ENCODE measurements at places on chromosomes 2 and 18.
A peak's percentile ranks its signal among the peaks of the same experiment; 100 is the strongest.

DNA sequence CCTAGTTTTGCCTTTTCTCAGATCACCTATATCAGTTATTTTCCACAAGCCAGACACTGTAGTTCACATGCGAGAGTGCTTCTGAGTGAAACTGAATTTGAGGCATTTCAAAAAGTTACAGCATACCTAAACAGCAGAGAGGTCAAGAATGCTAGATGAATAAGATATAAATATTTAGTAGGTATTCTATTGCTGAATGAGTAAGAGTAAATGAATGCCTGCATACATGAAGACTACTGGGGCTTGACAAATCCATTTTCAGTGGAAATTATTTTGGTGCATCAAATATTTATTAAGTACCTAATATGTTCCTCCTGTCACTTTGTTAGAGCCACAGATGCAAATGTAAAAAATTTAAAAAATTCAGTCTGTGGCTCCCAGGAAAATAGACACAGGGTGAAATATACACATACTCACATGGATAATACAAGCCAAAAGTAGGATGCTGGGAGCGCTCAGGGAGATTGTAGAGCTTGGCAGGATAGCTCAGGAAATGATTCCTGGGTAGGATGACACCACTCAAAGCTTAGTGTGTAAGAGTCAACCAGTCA lies 27.6 kb upstream of the CDC42EP3 start:
- DNase-seq = no peak

GRCh38 chr2:52970642-52971041 lies 797.0 kb upstream of the CHAC2 start:
- DNase-seq = no peak

DNA sequence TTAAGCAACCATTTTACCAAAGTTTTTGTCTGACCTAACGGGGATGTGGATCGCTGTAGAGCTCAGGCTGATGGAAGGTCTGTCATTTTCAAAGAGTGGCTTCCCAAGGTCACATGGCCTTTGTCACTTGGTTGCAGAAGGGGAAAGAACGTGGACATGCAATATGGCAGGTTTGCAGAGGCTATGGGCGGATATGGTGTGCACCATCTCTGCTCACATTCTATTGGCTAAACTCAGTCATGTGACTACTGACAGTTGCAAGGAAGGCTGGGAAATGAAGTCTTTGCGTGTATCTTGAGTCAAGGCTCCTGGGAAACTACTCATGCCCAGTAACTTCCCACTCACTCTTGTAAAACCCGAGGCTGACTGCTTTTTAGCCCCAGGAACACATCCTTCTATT lies 96.8 kb downstream of the ST6GAL2 start:
- no peak for DNase-seq

DNA sequence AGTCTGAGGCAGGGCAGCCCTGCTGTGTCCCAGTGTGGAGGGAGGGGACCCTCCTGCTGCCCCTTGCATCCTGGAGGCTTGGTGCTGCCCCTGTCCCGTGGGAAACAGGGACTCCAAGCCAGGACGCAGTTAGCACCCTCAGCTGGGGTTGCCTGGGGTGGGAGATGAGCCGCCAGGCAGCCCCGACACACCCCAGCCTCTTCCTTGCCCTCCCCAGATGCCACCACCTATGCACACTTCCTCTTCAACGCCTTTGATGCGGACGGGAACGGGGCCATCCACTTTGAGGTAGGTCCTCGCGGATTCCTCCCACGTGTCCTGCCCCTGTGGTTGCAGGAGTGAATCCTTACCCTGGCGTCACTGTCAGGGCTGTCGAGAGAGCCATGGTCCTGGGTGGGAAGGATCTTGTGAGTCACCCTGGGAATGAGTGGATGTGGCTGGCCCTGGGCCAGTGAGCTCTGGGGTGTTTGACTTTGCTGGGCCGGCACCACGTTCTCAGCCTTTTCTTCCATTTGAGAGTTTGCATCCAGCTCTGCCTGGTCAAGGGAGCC lies 27.5 kb upstream of the FAHD2A start:
- DNase-seq = no peak

DNA sequence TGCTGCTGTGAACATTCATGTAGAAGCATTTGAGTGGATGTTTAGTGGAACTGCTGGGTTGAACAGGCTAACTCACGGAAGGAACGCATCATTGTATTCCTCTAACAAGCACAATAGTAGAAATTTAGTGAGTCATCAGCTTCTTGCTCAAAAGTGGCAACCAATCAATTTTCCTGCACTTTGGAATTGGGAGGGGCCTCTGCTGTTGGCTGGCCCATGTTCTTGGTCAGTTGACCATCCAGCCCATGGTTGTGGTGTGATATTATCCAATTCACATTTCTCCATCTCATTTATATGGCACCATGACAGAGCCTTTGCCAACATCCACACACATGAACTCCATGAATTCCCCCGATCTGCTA lies 95.0 kb downstream of the TNFRSF11A start:
- DNase-seq = no peak

DNA sequence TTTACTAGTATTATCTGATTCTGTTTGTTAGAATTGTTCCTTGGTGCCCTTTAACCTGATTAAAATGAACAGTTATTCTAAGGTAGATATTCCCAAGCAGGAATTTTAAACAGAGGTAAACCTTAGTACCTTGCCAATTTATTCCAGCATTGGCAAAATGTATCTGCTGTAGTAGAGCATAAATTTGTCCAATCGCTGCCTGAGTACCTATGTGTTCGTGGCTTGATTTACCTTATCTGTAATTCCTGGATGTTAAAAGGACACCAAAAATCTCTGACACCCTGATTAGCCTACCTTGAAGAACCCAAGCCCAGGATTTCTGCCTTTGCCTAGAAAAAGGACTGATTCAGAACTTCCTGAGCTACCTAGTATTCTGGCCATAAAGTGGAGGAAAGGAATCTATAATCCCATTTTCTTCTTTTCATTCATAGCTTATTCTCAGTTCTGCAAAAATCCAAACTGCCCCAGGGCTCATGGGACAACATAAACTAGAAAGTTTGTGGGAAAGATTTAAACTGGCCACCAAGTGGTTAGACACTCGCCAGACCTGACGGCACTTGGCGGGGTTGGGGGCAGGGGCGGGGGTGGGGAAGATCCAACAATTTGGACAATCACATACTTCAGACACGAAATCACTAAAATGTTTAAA lies 16.2 kb upstream of the ZCCHC2 start:
- DNase-seq = no peak

DNA sequence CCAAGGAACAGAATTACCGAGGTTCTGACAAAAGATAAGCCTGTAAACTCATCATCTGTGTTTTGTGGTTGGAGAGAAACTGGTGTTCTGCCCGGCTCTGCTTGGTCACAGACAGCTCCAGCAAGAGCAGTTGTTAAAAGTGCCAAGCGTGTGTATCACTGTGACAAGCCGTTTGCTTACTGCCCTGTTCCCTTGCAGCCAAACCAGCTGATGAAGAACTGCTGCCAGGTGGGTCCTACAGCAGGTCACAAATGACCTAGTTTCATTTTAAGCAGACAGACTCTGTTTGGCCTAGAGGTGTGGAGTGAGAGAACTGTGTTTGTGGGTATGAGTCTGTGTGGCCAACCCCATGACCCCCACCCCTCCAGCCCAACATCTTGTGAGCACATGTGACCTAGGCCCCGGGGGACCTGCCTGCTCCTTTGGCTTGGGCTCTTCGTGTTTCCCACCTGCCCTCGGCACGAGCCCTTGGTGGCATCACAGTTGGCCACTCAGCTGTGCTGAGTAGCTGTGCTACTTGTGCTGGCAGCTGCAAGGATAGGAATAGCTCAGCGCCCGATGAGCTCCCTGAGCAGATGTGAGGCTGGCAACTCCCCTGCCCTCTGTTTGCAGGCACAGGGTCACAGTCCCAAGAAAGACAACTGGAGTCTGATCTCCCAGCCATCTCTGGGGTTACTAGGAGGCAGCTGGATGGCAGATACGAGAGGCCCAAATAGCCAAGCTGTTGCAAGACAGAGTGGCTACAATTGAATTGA lies 9.7 kb downstream of the OXER1 start:
- no peak for DNase-seq

DNA sequence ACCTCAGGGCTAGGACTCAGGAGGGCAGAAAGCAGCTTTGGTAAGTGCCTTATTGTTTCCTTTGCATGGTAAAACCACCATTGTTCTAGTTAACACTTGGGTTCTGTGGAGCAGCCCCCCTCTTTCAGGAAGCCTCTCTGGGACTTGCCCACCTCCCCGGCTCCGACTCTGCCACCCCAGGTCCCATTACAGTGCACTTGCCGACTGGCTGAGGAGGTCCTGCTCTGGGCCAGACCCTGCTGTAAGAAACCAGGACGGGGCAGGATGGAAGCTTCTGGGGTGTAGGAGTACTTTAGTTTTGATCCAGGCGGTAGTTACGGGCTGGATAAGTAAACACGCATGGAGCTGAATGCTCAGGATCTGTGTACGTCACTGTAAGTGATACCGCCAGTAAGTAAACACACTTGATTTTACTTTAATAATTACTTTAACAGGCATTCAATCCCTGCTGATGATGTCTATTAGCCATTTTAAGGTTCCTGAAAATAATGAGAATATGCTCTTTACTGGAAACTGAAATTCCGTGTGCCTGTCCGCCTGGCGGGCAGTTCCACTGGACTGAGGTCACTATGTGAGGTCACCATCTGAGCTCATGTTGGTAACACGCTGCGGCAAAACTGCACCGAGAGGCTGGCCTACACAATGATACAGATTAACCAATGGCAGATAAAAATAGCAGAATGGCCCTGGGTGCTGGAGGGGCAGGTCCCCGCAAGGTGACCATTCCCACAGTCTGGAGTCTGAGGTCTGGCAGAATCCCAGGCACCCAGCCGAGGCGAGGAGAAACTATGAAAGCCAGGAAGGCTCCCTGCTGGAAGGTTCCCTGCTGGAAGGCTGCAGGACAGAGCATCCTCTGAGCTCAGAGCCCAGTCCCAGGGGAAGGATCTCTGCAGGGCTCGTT lies 25.2 kb downstream of the HS1BP3 start:
- DNase-seq = no peak

- no peak for DNase-seq
Observed at GRCh38 chr2:85709401-85709811, 15.2 kb downstream of the GNLY start.

DNA sequence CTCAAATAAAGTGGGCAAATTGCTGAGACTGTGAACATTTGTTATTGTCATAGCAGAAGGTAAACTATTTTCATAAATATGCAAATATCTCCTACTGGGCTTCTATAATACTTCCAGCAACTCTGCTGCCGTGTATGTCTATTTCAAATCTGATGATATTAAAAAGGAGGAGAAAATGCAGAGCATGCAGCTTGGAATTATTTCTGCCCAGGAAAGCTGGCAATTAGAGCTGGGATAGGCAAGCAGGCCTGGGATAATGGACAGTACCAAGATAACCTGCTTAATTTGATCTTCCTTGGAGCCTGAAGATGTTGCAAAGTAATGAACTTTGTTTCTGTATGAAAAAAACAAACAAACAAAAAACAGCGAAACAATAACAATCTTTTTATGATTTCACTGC lies 72.8 kb downstream of the HNMT start:
- DNase-seq = no peak

DNA sequence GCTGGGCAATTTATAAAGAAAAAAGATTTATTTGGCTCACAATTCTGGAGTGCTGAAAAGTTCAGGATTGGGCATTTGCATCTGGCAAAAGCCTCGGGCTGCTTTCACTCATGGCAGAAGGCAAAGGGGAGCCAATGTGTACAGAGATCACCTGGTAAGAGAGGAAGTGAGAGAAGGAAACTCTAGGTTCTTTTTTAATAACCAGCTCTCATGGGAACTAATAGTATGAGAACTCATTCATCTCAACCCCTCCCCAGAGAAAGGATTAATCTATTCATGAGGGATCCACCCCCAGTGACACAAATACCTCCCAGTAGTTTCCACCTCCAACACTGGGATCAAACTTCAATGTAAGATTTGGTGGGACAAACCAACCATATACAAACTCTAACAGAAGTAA lies 129.0 kb downstream of the EVA1A start:
- no peak for DNase-seq

DNA sequence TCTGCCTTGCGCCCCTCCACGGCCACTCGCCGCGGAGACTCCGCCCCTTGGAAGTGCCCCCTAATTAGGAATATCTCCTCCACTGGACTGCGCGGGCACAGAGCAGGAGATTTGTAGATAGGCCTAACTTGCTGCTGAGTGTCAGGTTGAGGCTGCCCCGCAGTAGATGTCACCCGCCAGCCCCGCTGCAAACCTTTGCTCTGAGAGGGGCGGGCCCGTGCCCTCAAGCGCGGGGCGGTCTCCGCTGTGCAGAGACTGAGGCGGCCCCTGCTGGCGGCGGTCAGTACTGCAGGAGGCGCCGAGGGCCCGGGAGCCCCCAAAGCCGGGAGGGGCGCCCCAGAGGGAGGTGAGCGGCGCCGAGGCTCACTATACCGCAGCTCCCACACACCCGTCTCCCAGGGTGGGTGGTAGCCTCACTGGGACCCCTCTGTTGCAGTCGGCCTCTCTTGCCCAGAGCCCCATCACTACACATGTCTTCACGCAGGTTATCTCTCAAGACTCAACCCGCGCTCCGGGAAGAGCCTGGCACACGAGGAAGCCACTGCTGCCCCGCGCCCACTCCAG lies 2.9 kb upstream of the NEURL3 start:
- peak; percentile 83 for DNase-seq

- DNase-seq = no peak
Observed at GRCh38 chr2:162678551-162678950, 160.0 kb downstream of the KCNH7 start.

GRCh38 chr2:221156062-221156734 lies 415.9 kb downstream of the EPHA4 start:
- no peak for DNase-seq

GRCh38 chr18:35041815-35042387 lies 688 bp downstream of the MAPRE2 start:
- no peak for DNase-seq

DNA sequence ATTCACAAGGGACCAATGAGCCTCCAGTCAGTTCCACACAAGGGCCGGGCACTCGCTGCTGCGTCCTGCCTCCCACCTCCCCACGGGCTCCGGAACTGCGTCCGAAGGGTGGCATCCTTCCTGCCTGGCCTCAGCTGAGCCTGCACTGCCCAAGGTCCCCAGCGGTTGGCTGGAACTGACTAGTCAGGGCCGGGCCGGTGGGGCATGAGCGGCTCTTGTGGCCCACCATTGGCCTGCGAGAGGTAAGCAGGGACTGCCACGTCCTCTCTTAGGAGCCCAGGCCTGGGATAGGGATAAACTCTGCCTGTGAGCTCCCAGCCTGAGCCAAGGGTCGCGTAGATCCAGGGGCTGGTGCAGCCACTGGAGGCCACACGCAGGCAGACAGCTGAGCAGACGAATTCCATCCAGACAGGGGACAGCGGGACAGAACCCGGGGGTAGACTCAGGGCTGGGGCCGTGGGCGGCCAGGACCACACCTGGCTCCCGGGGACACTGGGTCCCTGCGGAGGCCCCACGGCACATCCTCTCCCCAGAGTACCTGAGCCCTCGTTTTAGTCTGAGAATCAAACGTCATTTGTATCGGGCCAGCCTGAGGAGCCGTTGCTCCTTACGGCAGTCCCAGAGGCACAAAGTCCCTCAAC lies 148.4 kb downstream of the ZNF516 start:
- DNase-seq = no peak

GRCh38 chr18:2882201-2882600 lies 35.4 kb downstream of the EMILIN2 start:
- no peak for DNase-seq

DNA sequence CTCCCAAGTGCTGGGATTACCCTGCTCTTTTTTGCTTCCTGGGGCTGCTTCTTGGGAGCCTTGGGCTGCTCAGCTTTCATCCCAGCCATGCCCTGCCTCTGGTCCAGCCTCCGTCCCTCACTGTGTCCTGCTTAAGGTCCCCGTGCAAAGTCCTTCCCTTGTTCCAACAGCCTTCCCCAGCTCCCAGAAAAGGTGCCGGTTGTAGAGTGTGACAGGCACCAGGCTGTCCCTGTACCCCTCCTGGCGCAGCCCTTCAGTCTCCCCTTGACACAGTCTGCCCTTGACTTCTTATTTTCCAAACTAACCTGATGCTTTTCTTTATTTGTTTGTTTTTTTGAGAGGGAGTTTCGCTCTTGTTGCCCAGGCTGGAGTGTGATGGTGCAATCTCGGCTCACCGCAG lies 20.1 kb upstream of the ALPI start:
- DNase-seq = no peak
